ENCODE measurements at places on chromosomes 7 and 10.

- DNase-seq: no peak
Observed at GRCh38 chr10:36188461-36188860, 546.4 kb upstream of the FZD8 start.

- no peak for DNase-seq
Observed at GRCh38 chr10:119286983-119287633, 79.7 kb downstream of the GRK5 start.

DNA sequence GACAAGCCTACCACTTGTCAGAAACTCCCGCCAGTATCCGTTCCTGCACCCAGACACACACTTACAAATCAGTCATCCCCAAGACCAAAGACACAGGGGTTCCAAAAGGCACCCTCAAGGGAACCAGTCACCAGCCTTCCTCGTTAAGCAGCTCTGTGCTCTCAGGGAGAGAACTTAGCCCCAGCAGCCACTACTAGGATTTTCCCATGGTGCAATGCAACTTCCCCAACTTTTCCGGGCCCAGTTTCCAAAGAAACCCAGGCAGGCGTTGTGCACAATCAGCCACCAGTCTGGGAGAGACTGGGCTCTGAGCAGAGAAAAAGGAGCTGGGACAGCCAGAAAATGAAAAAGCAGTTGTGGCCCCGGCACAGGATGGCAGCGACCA is 1.2 kb downstream of the DLG5 start:
- no peak for DNase-seq

GRCh38 chr7:91826377-91826776 is 54.1 kb downstream of the MTERF1 start:
- no peak for DNase-seq

DNA sequence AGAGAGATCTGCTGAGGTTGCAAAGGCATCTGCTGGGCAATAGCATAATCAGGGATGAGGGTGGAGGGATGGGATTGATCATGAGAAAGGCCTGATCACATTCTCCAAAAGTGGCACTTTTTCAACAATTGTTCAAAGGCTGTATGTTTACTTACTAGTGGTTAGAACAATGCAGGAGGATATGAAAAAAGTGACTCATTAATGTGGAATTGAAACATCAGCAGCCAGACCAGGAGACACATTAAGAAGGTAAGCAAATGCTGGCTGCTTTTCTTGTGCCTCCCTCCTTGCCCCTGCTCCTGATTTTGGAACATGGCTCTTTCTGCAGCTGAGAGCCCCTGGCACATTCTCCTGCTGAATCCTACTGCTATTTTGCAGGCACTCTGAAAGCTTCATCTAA is 63.5 kb downstream of the FAM204A start:
- no peak for DNase-seq

- no peak for DNase-seq
Observed at GRCh38 chr10:44316187-44316921, 68.5 kb downstream of the CXCL12 start.

- DNase-seq: no peak
Observed at GRCh38 chr10:89482256-89482655, 53.1 kb downstream of the SLC16A12 start.

- DNase-seq: no peak
Observed at GRCh38 chr10:10785627-10786026, 232.0 kb upstream of the CELF2 start.

DNA sequence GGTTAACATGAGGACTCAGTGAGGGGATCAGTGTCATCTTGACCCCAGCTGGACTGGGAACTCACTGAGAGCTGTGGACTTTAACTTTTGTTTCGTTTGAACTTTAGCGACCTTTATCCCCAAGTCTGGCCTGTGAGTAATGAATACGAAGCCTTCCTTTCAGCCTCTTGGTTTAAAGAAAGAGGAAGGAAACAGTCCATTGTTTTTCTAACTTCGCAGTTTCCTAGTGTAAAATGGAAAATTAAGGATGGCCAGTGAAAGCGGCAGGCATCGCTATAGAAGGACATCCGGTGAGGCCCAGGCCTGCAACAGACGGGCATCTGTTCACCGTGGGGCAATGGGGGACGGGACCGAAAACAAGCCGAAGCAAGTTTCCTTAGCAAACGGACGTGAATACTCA is 44.1 kb upstream of the ADO start:
- no peak for DNase-seq

DNA sequence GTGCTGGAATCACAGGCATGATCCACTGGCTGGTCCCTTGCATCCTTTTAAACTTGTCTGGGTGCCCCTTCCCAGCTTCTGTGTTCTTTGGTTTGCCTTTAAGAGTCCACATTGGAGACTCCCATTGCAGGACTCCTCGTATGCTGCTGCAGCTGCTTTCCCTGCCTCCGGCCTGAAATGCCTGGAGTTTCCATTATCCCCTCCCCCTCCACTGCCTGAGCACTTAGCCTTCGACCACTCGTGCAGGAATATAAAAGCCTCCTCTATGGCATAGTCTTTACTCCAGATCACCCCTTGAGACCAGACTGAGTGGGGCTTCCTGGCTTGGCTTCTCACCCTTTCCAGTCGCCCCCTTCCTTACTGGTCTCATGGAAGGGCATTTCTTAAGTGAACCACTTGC is 80.2 kb downstream of the RHOBTB1 start:
- DNase-seq: no peak

GRCh38 chr7:84841809-84842208 is 345.0 kb downstream of the SEMA3D start:
- DNase-seq: no peak

DNA sequence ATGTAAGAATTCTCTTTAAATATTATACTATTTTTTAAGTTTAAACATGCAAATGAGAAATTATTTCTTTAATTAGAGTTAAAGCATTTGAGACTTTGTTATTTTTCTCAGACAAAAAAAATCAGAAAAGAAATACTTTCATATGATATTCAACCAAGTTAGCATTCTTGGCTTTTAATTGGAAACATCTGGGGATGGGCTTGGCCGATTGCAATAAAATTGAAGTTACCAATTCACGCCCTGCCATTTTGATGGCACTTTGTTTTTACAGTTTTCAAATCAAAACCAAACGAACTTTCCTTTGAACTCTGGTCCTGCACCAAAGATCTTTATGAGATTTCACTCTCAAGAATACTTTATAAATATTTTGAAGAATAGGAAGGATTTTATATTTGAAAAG is 127.7 kb downstream of the ATE1 start:
- DNase-seq: no peak

- DNase-seq: no peak
Observed at GRCh38 chr7:139177696-139178095, 53.3 kb upstream of the UBN2 start.

GRCh38 chr10:4506095-4506494 is 319.9 kb upstream of the AKR1E2 start:
- DNase-seq: no peak

- no peak for DNase-seq
Observed at GRCh38 chr10:124736491-124737136, 7.6 kb downstream of the FAM53B start.

- no peak for DNase-seq
Observed at GRCh38 chr7:98387544-98388226, 13.2 kb downstream of the BAIAP2L1 start.

- DNase-seq: no peak
Observed at GRCh38 chr10:122310311-122311050, 39.4 kb downstream of the BTBD16 start.

GRCh38 chr7:117124591-117125220 is 171.4 kb downstream of the ST7 start:
- no peak for DNase-seq

GRCh38 chr7:69630292-69630691 is 32.0 kb downstream of the AUTS2 start:
- no peak for DNase-seq

DNA sequence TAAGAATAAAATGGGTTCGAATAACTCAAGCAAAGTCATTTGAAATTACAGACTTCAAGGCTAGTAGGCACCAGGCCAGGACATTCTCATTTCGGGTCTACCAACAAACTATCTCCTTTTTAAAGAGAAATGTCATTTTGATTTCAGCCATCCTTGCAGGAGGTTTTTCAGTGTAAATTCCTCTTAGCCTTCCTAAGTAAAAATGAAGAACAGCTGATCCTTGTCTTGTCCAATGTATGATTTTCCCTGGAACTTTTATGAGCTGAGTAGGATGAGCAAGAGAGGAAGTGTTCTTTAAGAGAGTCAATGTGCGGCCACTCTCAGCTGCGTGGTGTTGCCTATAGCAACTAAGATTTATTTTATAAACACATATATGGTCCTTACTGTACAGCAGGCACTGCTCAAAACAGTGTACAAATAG is 110.1 kb downstream of the PLCE1 start:
- DNase-seq: no peak
